ENCODE measurements at places on chromosomes 16 and 17.

GRCh38 chr16:84804326-84804725 lies 15.5 kb upstream of the CRISPLD2 start:
- no peak for DNase-seq

DNA sequence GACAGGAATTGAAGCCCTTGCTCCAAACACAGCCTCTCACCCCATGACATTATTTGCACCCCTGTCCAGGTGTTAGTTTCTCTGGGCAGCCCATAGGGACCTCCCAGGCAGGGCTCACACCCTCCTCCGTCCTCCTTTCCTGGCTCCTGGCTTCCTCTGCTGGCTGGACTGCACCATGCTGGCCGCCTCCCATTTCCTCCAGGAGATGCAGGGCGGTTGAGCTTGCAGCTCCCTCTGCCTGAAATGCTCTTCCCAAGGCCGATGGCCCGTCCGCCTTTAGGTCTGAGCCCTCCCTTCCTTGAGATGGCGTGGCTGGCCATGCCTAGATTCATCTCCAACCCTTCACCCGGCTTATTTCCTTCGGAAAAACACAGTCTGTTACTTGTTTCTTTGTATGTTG lies 334.8 kb downstream of the SNX29 start:
- DNase-seq, result no peak

GRCh38 chr16:30131869-30132475 lies 9.0 kb upstream of the MAPK3 start:
- no peak for DNase-seq

- no peak for DNase-seq
These were observed 8.3 kb downstream of the EVPL start for GRCh38 chr17:76018801-76019200.

DNA sequence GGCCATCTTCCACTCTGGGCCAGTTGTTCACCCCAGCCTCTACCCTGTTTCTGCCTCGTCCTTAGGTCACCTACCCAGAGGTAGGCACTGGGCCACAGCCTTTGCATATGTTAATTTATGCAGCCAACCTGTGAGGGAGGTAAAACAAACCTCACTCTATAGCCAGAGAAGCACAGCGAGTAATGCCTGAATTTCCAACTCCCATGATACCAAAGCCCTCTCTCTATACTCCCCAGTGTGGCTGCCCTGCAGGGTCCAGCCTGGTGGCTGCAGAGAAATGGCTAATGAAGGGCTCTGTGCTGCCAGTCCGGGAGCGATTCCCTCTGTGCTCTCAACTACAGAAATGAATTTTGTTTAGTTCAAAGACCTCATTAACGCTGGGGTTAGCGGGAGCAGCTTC lies 397.0 kb upstream of the CCL2 start:
- no peak for DNase-seq

GRCh38 chr16:76235426-76235825 lies 41.8 kb upstream of the CNTNAP4 start:
- DNase-seq, result no peak

DNA sequence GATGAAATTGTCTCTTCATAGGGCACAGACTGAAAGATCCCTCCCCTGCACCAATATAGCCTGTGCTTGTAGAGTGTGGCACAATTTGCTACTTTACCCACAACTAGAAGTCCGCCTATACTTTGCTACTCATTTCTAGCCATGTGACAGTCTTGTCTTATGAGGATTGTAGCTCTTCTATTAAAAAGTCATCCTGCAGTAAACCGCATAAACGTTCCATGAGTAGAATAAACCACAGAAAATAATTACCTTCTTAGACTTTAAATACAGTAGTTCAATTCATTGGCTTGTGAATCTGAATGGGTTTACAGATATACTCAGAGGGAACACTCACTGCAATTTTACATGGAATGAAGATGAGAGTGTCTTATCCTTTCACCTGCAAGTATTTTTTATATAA lies 4.4 kb downstream of the KRT27 start:
- DNase-seq, result no peak

- no peak for DNase-seq
These were observed 298.8 kb upstream of the IRX3 start for GRCh38 chr16:54585094-54585997.

DNA sequence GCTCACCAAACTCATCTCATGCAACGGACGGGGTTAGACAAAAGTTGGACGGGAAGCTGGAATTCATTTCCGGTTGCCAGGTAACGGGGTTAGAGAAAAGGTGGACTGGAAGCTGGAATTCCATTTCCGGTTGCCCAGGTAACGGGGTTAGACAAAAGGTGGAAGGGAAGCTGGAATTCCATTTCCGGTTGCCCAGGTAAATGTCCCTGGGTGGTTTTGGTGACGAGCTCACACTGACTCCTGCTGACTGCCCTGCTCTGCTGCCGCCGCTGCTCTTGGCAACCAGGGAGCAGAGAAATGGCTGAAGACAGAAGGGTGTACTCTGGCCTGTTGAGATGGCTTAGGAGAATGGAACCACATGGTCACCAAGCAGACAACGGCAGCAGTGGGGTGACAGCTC lies 170.3 kb upstream of the RPH3AL start:
- no peak for DNase-seq

- DNase-seq, result no peak
These were observed 109.8 kb upstream of the FAM20A start for GRCh38 chr17:68710976-68711375.

DNA sequence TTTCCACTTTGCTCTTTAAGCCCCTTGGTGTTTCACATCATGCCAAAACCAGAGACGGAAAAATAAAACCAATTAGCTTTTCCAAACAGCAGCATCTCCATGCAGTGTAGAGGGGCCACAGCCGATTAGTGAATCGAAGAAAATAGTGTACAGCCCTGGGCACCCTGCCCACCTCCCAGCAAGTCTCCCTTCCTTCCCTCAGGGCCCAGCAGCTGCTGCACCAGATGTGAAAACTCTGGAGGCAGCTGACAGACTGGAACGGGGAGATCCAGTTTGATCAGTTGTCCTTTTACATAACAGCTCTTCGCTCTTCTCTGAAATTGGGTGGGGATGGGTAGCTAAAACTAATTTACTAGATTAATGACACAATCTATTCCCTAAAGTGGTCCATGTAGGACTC lies 19.3 kb downstream of the TMEM11 start:
- DNase-seq, result no peak

DNA sequence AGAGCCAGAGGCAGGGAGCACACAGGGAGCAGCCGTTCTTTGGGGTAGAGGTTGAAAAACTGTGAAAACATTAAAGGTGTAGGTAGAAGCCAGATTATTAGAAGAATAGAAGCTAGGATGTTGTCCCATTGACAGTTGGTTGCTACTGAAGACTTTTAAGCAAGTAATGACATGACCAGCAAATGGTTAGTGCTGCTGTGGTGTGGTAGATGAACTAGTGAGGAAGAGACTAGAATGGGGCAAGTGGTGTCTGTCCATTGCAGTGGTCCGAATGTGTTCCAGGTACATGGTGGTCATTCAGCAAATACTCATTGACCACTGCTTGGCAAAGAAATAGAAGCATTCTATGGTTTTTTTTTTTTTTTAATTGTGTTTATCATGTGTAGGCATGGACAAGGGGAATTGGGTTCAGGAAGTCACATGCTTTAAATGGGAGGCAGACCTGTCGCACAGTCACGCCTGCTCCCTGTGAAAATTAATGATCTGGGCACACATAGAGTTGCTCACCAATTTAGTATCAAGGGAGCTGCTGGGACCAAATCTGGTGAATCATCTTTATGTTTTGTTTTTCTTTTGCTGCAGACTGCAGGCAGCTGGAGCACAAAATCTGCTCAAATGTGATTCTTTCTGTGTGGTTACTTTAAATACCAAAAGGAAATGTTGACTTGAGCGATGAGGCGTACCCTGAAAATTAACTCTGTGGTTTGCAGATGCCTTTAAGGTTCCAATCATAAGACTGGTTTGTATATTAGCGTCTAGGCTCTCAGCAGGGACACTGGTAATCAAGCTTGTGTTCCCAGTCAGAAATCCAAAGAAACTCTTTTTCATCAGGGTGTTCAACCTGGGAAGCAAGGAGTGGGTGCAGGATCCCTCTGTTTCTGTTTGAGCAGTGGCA lies 30.7 kb downstream of the YPEL2 start:
- DNase-seq, result peak; percentile 34

- DNase-seq, result no peak
These were observed 208.4 kb downstream of the SLC39A11 start for GRCh38 chr17:72884066-72884465.

DNA sequence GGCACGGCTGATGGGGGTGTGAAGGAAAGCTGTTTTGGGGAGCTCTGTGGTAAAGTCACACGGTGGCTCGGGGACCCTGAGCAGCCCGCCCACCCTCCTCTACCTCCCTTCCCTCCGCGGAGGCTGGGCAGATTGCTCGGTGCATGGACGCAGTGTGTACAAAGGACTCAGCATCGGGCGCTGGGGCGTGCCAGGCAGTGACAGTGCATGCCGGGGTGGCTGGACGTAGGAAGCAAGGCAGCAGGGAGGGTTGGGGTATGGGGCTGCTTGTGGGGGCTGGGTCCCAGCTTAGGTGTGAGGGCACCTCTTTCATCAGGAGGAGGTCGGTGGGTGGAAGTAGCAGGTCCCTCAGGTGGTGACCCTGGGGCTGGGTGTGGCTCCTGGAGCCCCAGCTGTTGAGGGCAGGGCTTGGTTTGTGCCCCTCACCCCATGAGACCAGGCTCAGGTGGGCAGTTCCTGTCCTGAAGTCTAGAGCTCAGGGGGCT lies 159.9 kb upstream of the GSE1 start:
- no peak for DNase-seq

GRCh38 chr17:78781104-78781892 lies 775 bp downstream of the CYTH1 start:
- peak; percentile 31 for DNase-seq

- DNase-seq, result peak; percentile 50
These were observed 74.8 kb upstream of the GRIN2A start for GRCh38 chr16:10256784-10257641.

GRCh38 chr17:63262751-63263476 lies 183.2 kb downstream of the CYB561 start:
- no peak for DNase-seq

GRCh38 chr16:28136751-28137434 lies 73.4 kb upstream of the GSG1L start:
- no peak for DNase-seq

- no peak for DNase-seq
These were observed 17.3 kb downstream of the CDR2 start for GRCh38 chr16:22356930-22357634.

GRCh38 chr16:75025761-75026160 lies 26.9 kb downstream of the ZNRF1 start:
- DNase-seq, result no peak

- DNase-seq, result no peak
These were observed 1.4 kb upstream of the PIK3R5 start for GRCh38 chr17:8966926-8967325.

DNA sequence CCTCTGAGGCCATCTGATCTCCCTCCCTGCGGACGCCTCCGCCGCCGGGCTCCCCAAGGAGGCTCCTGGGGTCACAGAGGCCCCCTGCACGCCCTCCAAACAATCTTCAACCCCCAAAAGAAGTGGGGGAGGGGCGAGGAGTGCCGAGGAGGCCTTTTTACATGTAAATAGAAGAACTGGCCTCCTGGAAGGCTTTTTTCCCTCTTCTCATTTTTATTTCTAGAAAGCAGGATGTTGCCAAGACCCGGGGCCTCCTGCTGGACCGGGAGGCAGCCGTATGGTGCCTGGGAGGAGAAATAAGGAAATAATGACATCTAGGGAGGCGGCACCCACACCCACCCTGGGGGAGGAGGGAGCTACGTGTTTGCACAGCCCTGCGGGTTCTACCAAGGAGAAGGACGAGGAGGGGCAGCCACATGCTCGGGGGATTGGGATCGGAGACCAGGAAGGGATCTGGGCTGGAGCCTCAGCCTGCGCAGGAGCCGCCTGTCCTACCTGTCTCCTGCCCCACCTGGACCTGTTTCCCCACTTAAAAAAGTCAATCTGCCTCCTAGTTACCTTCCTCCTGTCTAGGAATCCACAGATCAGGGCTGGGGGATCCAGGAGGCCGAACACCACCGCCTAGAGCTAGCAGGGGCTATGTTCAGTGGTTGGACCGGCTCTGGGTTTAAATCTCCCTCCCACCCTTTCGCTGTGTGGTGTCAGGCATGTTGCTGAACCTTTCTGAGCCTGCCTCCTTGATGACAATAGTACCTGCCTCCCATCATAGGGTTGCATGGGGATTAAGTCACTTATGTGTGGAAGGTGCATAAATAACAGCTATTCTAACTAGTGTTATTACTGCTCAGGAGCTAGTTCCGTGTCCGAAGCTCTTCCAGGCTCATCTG lies 175.7 kb upstream of the GSE1 start:
- no peak for DNase-seq

- DNase-seq, result no peak
These were observed 349.4 kb downstream of the SLC39A11 start for GRCh38 chr17:72743037-72743467.

DNA sequence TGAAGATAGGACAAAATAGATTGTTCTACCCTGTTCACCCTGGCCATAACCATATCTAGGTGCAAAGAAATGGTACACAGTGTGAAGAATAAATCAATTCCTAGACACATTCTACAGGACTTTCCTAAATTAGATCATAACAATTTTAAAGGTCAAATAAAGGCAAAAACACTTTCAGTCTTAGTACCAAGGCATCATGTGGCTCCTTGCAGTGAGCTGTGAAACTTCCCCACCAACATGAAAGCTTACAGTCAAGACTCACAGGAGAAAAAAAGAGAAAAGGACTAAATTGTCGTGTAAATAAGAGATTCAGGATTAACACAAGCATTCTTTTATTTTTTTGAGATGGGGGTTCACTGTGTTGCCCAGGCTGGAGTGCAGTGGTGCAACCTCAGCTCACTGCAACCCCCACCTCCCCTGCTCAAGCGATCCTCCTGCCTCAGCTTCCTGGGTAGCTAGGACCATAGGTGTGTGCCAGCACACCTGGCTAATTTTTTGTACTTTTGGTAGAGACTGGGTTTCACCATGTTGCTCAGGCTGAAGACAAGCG lies 14.2 kb downstream of the NSMCE1 start:
- no peak for DNase-seq

DNA sequence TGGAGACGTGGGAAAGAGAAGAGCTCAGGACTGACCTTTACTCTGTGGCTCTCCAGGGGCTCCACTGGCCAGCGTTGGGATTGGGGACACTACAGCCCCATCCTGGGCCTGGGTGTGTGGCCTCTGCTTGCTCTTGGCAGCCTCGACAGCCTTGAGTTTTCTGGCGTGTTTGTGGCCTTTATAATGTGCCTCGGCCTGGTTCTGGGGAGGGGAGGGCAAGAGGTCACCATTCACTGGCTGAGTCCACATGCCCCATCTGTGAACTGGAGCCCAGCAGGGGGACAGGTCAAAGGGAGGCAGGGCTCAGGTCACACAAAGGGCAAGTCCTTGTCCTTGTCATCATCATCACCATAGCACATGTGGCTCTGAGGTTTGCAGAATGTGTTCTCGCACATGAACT lies 11.7 kb downstream of the NKIRAS2 start:
- DNase-seq, result no peak
